Endothelial cell of umbilical vein (primary cell): ENCODE measurements at places on chromosomes 7 and 10. TPM values are rescaled to one million over a fixed set of nuclear protein-coding genes. Genes with fewer than 3 reads are reported as not detected.

Gene IL2RA
- not detected in 2 replicates for polyA plus RNA-seq

Gene GNGT1
- not detected in 2 replicates for polyA plus RNA-seq

Gene JAZF1
- polyA plus RNA-seq: 2.0 and 2.5 TPM in 2 replicates

Gene UCN3
- polyA plus RNA-seq: not detected in 2 replicates

Gene NPTX2
- 0.15 and 0.16 TPM in 2 replicates for polyA plus RNA-seq

Gene CPN1
- not detected in 2 replicates for polyA plus RNA-seq

Gene NRG3
- 1.9 and 2.1 TPM in 2 replicates for polyA plus RNA-seq

Gene NEBL
- polyA plus RNA-seq: 0.17 and 4.3 TPM in 2 replicates

Gene SLC13A1
- polyA plus RNA-seq: not detected in 2 replicates

Gene OR2A7
- polyA plus RNA-seq: 0.10 and 0.33 TPM in 2 replicates

Gene LRRN3
- polyA plus RNA-seq: not detected in 2 replicates

DNA sequence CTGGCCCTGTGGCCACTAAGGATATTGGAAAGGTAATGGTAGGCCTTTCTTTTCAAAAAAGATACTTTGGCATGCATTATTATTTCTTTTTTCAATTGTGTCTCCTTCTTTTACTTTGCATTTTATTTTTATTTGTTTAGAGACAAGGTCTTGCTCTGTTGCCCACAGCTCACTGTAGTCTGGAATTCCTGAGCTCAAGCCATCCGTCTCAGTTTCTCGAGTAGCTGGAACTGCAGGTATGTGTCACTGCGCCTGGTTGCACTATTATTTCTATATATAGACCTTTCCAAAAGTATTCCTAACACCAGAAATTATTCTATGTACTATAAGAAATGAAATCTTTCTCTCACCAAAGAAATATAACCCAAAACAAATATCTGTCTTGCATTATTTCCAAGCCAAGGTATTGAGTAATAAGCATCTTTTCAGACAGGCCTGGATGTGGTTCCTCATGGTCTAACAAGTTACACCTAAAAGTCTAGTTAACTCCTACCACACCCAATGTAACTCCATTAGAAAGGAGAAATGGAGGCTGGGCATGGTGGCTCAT lies 500.8 kb upstream of the ANKRD30A start:
- DNase-seq: no peak

- no peak for DNase-seq
Measured at GRCh38 chr10:131929122-131929845, 28.5 kb downstream of the PPP2R2D start.

- no peak for DNase-seq
Measured at GRCh38 chr10:129438024-129438423, 29.0 kb upstream of the MGMT start.

- no peak for DNase-seq
Measured at GRCh38 chr7:158814637-158815036, 14.7 kb downstream of the ESYT2 start.

DNA sequence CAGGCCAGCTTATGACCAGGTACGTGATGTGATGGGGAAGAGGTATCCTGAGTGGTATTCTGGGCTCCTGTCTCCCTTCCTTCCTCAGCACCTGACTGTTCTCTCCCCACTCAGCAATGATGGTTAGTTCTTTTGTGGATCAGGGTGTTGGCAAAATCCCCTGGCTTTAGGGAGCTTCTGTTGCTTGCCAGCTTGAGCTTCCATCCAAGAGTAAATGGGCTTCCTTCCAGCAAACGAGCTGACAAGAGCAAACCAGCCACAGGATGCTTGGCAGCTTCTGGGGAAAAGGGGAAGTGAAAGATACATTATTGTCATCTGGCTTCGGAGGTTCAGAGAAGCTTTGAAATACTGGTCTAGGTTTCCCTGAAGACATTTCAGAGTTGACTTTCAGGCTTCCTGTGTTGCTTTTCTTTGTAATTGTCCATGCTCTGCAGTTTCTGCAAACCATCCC lies 5.2 kb downstream of the DUSP5 start:
- peak; percentile 49 for DNase-seq

GRCh38 chr7:35677582-35678356 lies 17.2 kb downstream of the HERPUD2 start:
- no peak for DNase-seq

- DNase-seq: no peak
Measured at GRCh38 chr7:12220389-12221046, 9.4 kb downstream of the TMEM106B start.

- no peak for DNase-seq
Measured at GRCh38 chr7:147997636-147998035, 592.9 kb upstream of the C7orf33 start.

DNA sequence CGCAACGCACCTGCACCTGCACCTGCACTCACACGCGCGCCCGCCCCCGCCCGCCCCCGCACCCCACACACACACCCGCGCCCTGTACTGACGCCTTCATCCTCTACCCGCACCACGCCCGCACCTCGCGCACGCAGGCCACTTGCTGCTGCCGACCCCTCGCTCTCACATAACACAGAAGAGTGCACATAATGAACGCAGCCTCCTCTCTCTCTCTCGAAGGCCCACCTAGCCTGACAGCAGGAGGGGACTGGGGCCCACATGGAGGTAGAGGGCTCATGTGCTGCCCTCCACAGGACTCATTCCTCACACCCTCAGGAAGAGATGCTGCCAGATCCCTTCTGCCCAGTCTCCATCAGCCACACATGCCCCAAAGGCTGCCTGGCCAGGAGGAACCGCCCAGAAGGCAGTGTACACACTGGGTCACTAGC lies 432 bp upstream of the CAMK2B start:
- no peak for DNase-seq

DNA sequence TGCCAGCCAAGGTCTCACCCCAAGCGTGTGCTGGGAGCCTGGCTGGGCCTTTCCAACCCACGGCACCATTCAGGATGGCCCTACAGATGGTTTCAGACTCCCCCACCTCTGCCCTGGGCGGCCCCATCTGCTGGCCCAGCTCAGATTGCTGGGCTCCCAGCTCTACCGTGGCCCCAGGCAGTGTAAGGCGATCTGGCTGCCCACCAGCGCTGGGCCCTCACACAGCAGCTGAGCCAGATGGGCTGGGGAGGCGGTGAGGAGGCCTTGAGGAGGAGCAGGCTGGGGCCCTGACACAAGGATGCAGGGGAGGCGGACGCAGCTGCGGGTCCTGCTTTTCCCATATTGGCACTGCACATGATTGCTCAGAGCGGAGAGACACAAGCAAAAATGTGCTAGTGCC lies 162.8 kb downstream of the NRF1 start:
- DNase-seq: no peak

GRCh38 chr7:126378642-126379041 lies 874.1 kb downstream of the GRM8 start:
- DNase-seq: no peak

- DNase-seq: no peak
Measured at GRCh38 chr7:14685167-14685566, 217.4 kb downstream of the DGKB start.

GRCh38 chr7:39353615-39354376 lies 212.4 kb upstream of the YAE1 start:
- DNase-seq: peak; percentile 37

GRCh38 chr10:86979977-86980448 lies 11.7 kb downstream of the ADIRF start:
- no peak for DNase-seq

GRCh38 chr10:14184841-14185315 lies 145.8 kb downstream of the FRMD4A start:
- no peak for DNase-seq

DNA sequence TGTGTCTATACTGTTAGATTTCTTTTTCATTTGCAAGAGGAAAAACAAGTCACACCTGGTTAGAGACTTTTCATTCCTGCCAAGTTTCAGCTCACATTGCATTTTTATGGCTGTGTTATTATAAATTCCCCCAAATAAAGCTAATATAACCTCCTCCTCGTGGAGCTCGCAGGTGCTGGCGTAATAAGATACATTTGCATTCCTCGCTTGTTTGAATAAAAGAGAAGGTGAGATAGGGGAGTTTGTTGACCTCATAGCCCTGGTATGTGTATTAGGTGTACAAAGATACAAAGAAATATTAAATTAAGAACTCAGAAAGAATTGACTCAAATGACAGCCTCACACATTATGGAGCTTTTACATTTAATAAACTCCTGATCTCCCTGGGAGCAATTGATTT lies 257.7 kb upstream of the SP8 start:
- no peak for DNase-seq

GRCh38 chr7:44534501-44534900 lies 6.6 kb downstream of the NPC1L1 start:
- DNase-seq: peak; percentile 21

GRCh38 chr10:88062385-88062784 lies 199.0 kb downstream of the PTEN start:
- DNase-seq: no peak

DNA sequence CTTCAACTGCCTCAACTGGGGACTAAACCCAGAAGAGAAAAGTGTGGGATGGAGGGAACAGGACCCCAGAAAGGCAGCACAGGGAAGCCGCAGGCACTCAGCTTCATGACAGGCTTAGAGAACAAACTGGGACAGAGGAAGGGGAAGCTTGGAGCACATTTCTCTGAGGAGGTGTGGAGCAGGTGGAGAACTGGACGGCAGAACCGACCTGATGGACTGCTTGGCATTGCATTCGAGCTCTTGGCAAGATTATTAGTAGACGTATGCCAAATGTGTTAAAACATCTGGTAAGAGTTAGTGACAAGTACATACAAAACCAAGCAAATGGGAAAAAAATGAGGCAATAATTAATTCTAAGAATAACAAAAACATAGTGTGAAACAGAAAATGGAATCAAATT lies 335.7 kb downstream of the SFMBT2 start:
- DNase-seq: no peak

GRCh38 chr10:51369903-51370302 lies 295.6 kb downstream of the PRKG1 start:
- DNase-seq: no peak

DNA sequence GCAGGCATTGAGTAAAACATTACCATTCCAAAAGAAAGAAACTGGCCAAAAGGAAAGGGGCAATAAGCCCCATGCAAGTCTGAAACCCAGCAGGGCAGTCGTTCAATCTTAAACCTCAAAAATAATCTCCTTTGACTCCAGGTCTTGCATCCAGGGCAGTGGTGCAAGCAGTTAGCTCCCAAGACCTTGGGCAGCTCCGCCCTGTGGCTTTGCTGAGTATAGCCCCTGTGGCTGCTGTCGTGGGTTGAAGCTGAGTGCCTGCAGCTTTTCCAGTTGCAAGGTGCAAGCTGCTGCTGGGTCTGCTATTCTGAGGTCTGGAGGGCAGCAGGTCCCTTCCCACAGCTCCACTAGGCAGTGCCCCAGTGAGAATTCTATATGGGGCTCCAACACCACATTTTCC lies 580.1 kb upstream of the AUTS2 start:
- DNase-seq: no peak

DNA sequence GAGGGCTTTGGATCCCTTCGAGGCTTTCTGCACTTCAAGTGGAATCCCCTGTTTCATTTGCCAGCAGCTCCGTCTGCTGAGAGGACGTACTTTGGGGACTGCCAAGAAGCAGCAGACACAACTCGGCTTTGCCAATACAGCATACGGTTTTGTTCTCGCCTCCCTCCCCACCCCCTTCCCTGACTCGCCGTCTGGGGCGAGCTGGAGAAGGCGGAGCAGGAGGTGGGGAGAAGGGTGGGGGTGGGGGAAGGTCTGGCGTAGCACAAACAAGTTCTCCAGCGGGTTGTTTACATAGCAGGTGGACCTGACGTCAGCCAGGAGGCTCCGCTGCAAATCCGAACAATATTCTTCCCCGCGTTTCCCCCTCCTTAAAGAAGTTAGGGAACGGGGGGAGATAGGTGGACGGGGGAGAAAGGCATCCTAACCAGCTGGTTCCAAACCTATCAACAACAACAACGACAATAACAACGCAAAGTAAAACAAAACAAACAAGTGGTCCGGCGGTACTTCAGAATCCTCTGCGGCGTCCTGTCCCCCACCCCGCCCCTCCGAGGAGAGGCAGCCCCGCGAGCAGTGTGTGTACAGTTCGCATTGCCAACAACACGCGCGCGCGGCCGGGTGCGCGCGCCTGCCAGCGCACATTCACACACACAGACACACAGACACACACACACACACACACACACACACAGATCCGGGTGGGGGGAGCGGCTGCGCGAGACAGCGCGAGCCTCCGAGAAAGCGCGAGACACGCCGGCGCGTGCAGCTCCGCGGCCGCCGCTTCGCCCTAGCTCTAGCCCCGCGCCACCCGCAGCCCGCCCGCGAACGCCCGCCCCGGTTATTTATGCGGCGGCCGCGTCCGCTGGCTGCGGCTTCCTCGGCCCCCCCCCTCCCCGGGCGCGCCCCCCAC lies 167.0 kb upstream of the PPP1R3A start:
- peak; percentile 65 for DNase-seq

DNA sequence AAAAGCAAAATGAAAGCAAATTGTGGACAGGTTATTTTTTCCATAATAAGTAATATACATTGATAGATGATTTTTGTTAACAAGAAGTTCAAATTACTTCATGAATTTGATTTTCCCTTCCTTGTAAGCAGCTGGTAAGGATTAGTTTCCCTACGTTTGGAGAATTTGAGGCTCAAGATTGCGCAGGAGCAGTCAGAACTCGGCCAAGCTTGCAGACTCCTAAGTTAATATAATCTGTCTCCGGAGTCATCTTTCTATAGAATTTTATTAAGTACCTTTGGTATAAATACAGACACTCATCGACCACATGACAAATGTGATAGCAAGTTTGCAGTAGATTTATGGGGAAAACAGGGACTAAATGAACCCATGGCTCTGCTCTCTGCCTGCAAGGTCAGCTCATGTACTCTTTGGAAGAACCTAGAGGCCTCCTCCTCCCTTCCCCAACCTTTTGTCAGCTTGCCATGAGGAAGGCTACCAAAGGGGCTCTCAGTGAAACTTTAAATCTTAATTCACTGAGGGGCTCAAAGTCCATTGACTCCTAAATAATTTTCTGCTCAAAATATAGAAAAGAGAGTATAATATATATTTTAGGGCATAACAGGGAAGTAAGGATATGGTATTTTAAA lies 89.2 kb upstream of the CTTNBP2 start:
- DNase-seq: no peak

DNA sequence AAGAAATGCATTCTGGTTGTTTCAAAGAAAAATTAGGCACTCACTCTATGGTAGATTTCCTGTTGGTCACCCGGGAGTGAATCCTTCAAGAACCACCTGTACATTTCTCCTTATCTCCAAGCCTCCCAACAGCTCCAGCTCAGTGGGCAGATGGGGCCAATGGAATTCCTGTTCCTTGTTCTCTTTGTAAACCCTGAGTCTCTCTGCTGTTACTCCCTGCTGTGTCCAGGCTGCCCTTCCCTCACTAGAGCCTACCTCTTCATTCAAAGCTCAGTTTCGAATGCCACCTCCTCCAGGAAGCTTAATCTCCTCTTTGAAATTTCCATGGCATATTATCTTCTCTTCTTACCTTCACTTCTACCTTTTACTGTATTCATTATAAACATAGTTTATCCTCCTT lies 3.5 kb upstream of the BMPER start:
- no peak for DNase-seq

- no peak for DNase-seq
Measured at GRCh38 chr7:103025341-103025740, 49.3 kb downstream of the FBXL13 start.

GRCh38 chr10:117004227-117005025 lies 561 bp downstream of the SHTN1 start:
- peak; percentile 57 for DNase-seq
